ENCODE measurements at places on chromosomes 16 and 17.

DNA sequence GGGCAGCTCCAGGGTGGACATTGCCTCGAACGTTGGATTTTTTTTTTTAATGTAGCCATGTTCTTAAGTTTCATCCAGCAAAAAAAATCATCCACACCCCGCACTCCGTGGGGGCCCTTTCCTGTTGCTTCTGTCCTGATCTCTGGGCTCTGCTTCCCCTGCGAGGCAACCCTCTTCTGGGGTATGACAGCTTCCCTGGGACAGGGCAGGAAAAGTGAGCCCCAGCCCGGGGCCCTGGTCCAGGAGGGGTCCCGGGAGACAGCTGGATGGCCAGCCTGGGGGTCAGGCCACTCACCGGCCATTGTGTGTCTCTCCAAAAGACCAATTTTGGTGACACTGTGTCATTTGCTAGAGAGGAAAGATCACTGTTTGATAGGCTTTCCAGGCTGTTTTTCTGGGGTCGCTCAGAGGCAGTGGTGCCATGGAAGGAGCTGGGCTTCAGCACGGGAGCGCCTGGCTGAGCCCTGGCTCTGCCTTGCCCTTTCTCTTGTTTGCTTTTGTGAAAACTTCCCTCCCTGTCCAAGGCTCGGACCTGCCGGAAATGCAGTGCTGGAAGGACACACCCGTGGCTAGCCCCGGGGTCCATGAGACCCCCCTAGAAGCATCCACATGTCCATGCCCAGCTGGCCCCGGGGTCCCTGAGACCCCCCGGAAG lies 41.0 kb upstream of the CHMP6 start:
- no peak for DNase-seq

DNA sequence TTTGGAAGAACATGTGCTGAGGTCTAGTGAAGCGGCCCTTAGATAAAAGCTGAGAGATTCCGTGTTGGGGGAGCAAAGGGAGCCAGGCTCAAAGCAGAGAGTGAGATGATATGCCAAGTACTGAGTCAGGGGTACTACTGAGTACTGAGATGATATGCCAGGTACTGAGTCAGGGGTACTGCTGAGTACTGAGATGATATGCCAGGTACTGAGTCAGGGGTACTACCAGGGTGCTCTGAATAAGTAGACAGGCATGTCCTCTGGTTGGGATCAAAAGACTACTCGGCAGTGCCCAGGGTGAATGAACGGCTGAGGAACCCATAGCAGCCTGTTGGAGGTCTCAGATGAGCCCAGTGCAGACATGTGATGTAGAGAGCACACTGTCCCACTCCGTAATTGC lies 239.0 kb downstream of the SOX9 start:
- DNase-seq: no peak

GRCh38 chr16:66270333-66270927 lies 96.1 kb upstream of the CDH5 start:
- peak; percentile 94 for DNase-seq

DNA sequence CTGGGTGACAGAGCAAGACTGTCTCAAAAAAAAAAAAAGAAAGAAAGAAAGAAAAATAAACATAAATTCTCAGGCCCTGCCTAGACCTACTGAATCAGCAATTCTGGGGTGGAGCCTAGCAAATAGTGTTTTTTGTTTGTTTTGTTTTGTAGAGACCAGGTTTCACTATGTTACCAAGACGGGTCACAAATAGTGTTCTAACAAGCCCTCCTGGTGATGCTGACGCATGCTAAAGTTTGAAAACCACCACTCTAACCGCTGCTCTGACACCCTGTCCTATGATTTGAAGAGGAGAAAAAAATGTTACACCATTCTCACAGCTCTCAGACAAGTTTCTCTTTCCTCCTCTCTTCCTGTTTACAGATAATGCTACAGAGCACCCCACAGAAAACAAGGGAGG lies 1.5 kb downstream of the MRPL10 start:
- no peak for DNase-seq

DNA sequence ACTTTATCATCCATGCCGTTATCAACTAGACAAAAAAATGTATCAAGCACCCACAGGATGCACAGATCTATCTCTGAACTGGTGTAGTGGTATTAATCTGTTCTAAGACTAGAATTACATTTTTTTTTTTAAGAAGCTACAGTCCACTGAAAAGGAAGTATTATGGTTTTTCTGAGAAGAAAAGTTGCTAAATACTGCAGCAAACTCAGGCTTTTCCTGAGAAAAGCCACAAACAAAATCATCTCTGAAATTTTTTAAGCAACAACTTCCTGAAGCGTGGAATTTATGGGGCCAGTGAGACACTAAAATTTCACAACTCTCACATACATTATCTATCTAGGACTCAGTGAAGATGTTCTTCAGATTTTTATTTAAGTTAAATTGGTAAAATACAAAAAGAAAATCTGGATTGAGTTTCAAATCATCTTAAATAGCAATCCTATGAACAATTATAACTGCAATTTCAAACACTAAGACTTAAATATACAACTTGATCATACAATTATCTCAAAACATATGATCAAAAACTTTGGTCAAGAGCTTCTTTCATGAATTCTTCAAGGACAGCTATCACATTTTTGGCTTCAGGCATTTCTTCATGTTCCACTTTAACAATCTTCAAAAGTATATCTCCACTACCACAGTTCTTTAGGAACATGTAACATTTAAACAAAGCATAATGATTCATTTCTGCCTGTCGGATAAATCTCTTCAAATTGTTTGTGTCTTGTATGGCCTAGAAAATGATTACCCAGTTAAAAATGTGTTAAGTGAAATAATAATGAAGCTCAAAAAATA lies 10.5 kb downstream of the C17orf75 start:
- no peak for DNase-seq

GRCh38 chr16:84785843-84786581 lies 33.8 kb upstream of the CRISPLD2 start:
- no peak for DNase-seq

All from NCI-H524 (cell line).